ENCODE measurements at places on chromosomes 11 and 22. TPM values are rescaled to one million over a fixed set of nuclear protein-coding genes. Genes with fewer than 3 reads are reported as not detected.

CYP2D6 gene
- total RNA-seq, result 0.43 TPM

SHANK2 gene
- total RNA-seq, result 1.8 TPM

BDNF gene
- 44.0 TPM for total RNA-seq

MN1 gene
- 12.8 TPM for total RNA-seq

CDC45 gene
- 3.8 TPM for total RNA-seq

GAB2 gene
- total RNA-seq, result 17.7 TPM

BIRC2 gene
- total RNA-seq, result 55.8 TPM

YAP1 gene
- 203 TPM for total RNA-seq

HSPB2 gene
- 0.79 TPM for total RNA-seq

SPTY2D1 gene
- total RNA-seq, result 17.5 TPM

DEPDC7 gene
- 4.6 TPM for total RNA-seq

P2RY6 gene
- 1.5 TPM for total RNA-seq

GLB1L3 gene
- total RNA-seq, result not detected

MB gene
- total RNA-seq, result not detected

PCF11 gene
- 33.2 TPM for total RNA-seq

C11orf97 gene
- not detected for total RNA-seq

EHF gene
- 0.20 TPM for total RNA-seq

All from smooth muscle cell of the pulmonary artery (primary cell).